ENCODE measurements at places on chromosomes 6 and 20.

DNA sequence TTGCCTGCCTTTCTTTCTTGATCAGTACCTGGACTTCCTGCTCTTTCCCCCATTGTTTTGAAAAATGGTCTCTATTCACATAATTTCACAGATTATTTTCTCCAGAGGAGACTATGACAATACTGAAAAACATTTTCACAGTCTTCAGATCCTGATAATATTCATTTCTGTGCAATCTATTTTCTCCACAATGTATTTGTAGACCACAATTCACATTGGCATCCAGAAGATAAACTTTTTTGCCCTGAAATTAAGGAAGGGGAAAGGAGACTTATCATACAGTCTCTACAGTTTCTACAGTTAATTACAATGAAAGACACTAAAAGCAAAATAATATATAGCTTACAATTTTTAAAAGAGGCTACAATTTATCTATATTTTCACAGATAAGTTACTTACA, 18.4 kb downstream of the LCA5 start:
- no peak for DNase-seq

DNA sequence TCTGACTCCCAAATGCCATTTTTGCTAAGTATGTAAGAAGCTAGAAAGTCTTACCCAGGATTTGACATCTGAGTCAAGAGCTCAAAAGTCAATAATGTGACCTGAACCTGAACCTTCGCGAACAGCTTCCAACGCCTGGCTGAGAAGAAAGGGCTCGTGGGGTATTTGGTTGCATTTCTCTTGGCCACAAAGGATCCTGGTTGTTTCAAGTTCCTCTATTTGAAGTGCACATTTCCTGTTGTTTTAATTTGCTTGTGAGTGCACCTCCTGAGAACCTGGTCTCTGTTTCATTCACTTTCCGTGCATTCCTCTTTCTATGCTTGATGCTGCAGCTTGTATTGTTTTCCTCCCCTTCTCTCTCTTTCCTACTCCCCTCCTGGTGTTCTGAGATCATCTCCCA, 212.5 kb downstream of the FOXA2 start:
- no peak for DNase-seq

- DNase-seq, result no peak
Measured at GRCh38 chr20:12179692-12180091, 262.0 kb downstream of the BTBD3 start.

DNA sequence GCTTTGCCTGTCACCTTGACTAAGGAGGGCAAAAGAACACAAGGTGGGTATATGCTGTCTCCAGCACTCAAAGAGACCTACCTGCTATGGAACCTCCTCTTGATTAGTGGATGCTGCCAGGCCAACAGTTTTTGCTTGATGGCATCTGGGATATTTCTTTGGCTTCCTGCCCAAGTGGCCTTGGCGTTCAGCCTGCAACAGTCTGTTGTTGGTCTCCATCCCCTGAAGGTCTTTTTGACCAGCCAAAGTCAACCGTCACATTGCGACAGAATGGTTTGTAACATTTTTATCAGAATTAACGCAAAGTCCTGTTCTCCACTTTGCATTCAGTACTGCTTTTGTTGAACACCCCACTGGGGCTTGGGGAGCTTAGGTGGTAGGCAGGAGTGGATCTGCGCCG, 37.1 kb downstream of the SERPINB1 start:
- DNase-seq, result no peak

- DNase-seq, result no peak
Measured at GRCh38 chr20:19274412-19275015, 62.1 kb downstream of the SLC24A3 start.

DNA sequence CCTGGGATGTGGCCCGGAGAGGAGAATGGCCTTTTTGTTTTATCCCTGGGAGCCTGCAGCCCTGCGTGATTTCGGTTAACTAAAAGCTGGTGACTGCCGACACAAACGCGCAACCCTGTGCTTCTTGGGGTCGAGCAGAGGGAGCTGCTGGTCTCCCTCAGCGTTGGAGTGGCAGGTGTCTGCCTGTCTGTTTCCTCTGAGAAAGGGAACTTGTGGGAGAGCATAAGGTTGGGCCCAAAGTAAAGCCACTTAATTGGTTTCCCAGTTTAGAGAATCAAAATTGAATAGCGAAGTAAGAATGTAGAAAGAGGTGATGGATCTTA, 500 bp downstream of the LTV1 start:
- no peak for DNase-seq

GRCh38 chr20:17518339-17519052, 12.7 kb downstream of the BFSP1 start:
- no peak for DNase-seq

DNA sequence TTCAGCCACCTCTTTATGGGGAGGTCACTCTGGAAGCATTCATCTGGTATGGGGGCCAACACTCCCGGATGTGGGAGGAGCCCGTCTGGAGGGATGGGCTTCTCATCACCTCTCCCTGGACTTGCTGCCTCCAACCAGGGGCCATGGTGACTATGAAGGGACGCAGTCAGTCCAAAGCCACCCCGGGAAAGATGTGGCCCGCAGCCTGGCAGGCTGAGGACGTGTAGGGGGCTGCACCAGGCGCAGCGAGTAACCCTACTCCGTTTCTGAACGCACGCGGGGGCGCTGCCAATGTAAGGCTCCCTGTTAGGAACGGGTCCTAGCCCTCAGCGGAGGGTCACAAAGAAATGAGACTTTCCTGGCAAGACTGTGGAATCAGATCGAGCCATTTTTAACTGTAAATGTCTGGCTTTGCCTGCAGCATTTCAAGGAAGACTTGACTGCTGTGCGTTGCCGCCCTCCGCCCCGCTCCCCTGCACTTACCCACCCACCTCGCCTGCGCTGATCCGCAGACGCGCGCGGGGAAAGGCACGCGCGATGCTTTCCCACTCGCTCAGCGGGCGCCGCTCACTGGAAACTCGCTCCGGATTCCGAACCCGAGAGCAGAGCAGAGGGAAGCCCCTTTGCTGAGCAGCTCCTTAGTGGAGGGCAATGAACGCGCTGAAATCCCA, 55.1 kb downstream of the IL20RA start:
- no peak for DNase-seq

- DNase-seq, result no peak
Measured at GRCh38 chr6:86949771-86950170, 12.4 kb downstream of the HTR1E start.

- DNase-seq, result no peak
Measured at GRCh38 chr20:9072861-9073500, 4.1 kb downstream of the PLCB4 start.

Measured in central memory CD8-positive, alpha-beta T cell (primary cell).